CD8-positive, alpha-beta memory T cell (primary cell): ENCODE measurements at places on chromosomes 11 and 22.

GRCh38 chr11:940496-941135 lies 14.9 kb downstream of the AP2A2 start:
- DNase-seq: no peak

DNA sequence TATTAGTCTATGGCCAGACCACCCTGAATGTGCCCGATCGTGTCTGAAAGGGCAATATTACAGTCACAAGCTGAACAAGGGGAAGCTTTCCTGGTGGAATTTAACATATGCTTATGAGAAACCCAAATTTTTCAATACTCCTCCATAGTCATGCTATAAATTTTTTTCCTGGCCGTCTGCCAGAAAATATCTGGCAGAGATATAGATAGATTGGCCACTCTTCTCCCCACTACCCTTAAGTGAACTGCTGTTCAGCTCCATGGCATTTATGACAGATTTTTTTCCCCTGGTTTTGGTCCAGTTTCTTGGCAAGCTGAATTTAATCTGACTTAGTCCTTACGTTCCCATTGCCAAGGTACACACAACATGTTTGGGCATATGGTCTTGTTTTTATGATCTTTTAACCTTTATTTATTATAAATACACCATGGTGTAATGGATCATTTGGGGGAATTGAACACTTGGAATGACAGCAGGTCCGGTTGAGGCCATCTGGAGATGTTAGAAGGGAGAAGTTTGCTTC lies 328.5 kb downstream of the CNTN5 start:
- no peak for DNase-seq

DNA sequence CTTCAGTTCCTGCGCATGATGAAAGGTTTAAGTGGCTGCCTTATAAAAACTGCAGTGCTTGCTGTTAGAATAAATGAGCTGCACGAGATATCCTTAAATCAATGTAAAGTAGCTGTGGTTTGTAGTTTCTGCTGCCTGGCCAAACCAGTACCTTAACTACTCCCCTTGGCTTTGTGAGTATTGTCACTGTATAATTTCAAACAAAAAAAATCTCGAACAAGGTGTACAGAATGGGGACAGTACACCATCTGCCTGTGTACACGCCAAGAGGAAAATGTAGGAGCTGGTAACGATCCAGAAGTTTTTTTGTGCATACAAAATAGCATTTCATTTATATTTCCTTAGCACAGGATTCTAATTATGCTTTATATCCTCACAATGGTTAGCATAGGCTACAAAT lies 20.6 kb upstream of the NDUFC2 start:
- no peak for DNase-seq

DNA sequence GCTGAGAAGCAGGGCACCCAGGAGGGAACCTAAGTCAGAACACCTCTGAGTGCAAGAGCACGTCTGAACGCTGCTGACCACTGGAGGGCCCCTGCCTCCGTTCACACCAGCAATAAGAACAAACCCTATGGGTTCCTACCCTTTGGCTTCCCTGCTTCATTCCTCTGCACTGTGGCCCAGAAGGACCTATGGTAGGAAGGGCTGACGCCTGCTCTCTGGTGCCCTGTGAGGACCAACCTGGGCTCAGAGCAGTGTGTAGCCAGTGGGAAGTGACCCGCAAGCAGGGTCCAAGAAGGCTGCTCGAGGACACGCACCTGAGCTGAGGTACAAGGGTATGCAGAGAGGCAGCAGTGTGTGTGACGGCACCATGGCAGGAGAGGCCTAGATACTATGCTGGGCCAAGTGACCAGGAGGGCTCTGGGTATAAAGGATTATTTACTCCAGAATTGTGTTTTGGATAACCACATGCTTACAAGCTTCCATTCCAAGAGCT lies 68.8 kb upstream of the CLTCL1 start:
- no peak for DNase-seq

DNA sequence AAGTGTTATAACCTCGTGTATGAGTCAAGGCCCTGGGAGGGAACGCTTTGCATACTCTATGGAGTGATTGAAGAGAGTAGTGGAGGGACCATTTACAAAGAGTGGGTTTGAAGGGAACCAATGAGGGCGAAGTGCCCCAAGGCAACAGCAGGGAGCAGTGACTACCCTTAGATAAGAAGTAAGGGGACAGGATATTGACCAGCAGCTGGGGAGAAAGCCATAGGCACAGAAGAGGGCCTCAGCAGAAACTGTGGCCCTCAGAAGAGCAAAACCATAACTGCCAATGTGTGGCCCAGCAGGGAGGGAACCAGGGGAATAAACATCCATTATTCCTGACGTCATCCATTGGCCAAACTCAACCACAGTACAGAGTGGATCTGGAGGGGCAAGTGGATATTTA lies 24.7 kb downstream of the PARVA start:
- DNase-seq: no peak

GRCh38 chr11:113022262-113022661 lies 61.0 kb downstream of the NCAM1 start:
- DNase-seq: no peak

DNA sequence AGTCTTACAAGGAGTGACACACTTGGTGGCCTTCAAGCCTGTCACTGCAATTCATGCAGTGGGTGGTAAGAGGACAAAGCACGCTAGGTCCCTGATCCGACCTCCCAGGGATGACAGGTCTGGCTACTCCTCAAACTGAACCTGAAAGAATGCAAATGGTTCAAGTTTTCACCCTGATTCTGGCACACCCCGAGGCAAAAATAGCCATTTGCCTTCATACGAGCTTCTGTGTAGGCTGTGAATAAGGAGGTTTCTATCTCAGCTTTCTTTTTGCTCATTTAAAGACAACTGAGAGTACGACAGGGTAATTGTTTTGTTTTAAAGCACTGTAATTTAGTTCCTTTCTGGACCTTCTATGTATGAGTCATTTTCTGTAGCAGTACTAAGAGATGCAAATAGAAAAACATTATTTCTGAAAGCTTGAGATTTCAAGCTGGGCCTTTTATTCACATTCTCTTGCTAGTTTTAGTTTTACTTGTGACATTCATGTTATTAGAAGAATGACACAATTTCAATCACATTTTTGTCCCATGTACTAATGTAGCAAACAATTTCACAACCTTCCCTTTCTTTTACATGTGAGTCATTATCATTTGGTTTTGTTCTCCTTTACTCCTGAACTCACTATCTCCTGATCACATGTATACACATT lies 56.6 kb upstream of the FDX1 start:
- no peak for DNase-seq

DNA sequence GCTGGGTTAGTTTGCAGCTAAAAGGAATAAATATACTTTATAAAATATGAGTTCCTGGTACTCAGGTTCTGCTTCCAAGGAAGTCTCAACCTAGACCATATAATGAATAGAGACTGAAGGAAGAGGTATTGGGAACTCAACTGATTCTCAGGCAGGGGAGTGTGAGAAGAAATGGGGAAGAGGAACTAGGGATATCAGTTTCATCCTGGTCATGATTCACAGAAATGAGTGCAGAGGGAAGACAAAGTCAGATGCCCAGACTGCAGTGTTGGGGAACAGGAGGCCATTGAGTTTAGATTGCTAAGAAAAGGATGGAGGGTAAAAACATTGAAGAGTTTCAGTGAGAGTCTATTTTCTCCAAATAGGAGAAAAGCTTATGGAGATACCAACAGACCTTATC lies 28.8 kb downstream of the PLAAT5 start:
- DNase-seq: no peak

DNA sequence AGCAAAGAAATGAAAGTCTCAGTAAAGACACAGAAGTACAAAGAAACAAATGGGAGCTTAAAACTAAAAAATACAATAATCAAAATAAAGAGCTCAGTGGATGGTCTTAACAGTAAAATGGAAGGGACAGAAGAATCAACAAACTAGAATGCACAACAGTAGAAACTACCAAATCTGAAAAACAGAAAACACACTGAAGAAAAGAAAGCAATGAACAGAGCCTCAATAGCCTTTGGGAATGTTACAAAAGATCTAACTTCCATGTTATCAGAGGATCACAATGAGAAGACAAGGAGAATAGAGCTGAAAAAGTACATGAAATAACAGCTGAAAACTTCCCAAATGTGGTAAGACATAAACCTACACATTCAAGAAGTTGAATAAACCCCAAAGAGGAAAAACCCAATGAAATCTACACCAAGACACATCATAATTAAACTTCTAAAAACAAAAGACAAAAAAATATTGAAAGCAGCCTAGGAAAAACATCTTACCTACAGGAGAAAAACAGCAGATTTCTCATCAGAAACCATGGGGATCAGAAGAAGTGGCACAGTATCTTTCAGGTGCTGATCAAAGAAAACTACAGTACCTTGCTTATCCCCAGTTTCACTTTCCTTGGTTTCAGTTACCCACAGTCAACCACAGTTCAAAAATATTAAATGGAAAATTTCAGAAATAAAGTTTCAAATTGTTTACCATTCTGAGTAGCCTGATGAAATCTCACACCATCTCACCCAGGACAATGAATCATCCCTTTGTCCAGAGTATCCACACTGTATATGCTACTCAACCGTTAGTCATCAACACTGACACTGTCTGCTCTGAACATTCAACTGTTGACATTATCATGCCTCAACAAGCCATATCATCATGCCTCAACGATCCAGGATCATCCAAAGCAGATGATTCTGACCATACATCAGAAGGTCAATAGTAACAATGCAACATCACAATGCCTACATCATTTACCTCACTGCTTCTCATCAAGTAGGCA lies 22.2 kb downstream of the RRAS2 start:
- DNase-seq: no peak

GRCh38 chr11:111414936-111415335 lies 35.9 kb upstream of the POU2AF1 start:
- DNase-seq: no peak

- no peak for DNase-seq
These were observed 24.2 kb downstream of the PPFIBP2 start for GRCh38 chr11:7538031-7538430.

- DNase-seq: no peak
These were observed 208.5 kb upstream of the GRIA4 start for GRCh38 chr11:105401269-105401809.

DNA sequence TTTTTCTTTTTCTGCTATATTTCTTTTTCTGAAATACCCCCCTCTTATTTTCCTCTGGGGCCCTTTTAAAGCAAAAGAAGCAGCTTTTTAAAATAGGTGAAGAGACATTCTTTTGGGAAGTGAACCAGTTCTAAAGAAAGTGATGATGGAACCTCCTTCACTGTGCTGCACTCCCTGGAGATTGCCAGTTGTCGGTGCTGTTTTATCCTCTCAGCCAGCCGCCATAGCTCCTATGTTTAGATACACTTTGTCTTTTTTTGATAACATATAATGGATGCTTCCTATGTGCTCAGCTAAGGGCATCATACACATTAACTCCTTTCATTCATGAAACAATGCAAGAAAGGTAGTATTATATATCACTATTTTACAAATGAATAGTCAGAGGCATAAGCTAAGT lies 14.0 kb downstream of the CFAP300 start:
- DNase-seq: no peak

DNA sequence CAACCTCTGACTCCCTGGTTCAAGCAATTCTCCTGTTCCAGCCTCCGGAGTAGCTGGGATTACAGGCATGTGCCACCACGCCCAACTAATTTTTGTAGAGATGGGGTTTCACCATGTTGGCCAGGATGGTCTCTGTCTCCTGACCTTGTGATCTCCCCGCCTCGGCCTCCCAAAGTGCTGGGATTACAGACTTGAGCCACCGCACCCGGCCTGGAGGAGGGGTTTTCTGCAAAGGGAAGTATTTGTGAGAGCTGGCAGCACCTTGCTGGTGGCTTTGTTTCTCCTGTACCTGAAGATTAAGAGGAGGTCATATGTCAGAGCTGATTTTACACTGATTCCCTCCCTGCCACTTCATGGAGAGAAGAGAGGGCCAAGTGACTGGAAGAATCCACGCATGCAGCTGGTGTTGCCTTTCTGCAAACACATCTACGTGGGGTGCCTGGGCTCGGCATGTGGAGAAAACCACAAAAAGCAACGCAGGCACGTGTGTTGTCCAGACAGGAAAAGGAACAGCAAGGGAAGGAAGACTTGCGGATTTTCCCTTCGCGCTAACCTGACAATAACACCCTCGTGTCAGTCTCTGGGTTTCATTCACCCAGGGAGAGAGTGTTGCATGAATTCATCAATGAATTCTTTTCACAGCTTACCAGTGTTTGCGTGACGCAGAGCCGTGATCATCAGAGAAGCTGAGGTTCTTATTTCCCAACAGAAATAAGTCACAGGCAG lies 61.9 kb downstream of the TSPAN18 start:
- DNase-seq: no peak

DNA sequence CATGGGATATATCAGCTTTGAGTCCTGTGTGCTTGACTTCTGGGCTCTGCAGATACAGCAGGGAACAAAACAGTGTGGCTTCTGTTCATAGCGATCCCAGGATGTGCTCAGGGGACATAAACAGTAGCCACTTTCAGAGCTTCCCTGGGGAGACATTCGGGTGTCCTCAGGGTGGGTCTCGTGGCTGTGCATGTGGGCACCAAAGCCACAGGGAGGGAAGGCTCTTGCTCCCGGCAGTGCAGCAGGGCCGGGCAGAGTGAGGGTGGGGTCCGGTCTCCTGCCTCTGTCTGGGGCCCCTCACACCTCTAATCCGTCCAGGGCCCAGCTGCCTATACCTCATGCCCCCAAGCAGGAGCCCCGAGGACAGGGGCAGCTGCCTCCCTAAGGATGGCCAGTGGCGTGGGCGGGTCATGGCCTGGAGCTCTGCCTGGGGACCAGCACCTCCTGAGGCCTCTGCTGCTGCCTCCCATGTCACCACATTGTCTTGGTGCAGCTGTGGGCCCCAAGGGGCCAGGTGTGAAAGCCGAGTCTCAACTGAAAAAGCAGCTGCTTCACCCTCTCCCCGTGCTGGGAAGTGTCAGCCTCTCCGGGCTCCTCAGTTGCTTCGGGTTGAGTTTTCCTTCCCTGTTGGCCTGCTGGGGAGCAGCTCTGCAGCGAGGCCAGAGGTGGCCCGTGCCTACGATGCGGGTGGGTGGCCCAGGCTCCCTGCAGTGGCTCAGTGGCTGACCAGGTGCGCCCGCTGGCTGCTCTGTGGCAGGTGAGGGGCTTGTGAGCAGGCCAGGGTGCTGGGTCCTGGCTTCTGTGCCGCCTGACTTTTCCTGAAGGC lies 3.8 kb downstream of the TPCN2 start:
- no peak for DNase-seq

DNA sequence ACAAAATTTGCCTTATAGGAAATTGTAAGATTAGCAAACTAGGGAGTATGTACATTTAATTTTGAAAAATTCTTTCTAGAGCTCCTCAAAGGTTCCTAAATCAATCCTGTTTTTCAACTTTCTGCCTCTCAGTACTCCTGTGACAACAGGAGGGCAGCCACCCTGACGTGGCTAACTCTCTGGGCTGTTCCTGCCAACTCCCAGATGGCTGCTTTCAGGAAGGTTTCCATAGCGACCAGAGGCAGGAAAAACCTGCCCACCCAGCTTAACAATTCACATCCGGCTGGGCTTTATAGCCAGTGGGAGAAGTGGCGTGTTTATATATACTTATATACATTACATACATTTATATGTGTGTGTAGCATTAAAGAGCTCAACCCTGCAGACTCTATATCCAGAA lies 26.5 kb downstream of the SGSM3 start:
- no peak for DNase-seq
